Thoracic aorta endothelial cell (primary cell): ENCODE measurements at places on chromosomes 5 and 9. TPM values are rescaled to one million over a fixed set of nuclear protein-coding genes. Genes with fewer than 3 reads are reported as not detected.

Gene ROPN1L
- total RNA-seq: 0.53 and 1.9 TPM in 2 replicates

Gene OMD
- not detected in 2 replicates for total RNA-seq

Gene SLC25A2
- total RNA-seq: 0.27 and 0.50 TPM in 2 replicates

Gene IL7R
- 2.1 and 3.7 TPM in 2 replicates for total RNA-seq

Gene SPINK13
- total RNA-seq: not detected in 2 replicates

Gene DRD1
- not detected in 2 replicates for total RNA-seq

Gene FOXD1
- 0.13 TPM in 1 of 2 replicates, not detected in the other for total RNA-seq
